Stimulated activated CD4-positive, alpha-beta T cell treated with anti-CD3 and anti-CD28 coated beads, TNF-alpha, amount 100 ng/mL, for 48 hours (primary cell): ENCODE measurements at places on chromosomes 13 and 19.

DNA sequence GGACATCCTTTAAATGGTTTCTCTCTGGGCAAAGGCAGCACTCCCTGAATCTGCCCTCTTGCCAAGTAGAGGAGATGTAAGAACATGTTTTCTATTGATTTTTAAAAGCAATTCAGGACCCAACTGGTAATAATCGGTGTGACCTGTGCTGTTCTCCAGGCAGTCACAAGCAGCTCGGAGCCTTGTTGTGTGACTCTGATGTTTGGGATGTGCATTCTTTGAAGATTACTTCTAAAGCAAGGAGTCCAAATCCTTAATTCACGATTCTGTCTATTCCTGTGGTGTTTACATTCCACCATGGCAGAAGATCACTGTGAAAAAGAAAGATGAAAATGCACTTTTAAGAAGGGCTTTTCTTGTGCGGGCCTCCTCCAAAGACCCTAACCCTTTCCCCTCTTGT is 122.3 kb upstream of the ZNF536 start:
- DNase-seq = no peak

DNA sequence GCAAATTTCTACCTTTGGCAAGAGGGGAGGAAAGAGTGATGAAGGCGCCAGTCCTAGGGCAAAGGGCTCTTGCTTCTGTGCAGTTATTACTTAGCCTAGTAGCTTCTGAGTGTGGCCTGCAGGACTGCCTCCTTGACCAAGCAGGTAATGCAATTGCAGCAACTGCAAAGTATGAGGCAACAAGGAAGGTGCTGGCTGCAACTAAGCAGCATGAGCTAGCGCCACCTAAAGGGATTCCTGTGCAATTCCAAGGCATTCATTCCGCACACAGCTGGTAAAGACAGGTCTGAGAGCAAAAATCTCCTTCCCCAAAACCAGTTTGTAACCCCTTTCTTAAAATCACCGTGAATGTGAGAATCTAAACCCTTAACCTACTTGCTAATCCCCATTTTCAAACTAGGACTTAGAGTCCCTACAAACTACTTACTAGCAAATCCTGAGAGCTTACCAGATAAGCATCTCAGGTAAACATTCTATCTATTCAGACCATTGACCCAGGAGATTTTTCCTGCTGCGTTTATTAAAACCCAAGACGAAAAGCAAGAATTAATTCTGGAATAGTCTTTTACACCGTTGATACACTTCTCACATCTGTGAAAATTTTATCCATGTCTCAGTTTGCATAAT is 62.9 kb downstream of the DCT start:
- no peak for DNase-seq

DNA sequence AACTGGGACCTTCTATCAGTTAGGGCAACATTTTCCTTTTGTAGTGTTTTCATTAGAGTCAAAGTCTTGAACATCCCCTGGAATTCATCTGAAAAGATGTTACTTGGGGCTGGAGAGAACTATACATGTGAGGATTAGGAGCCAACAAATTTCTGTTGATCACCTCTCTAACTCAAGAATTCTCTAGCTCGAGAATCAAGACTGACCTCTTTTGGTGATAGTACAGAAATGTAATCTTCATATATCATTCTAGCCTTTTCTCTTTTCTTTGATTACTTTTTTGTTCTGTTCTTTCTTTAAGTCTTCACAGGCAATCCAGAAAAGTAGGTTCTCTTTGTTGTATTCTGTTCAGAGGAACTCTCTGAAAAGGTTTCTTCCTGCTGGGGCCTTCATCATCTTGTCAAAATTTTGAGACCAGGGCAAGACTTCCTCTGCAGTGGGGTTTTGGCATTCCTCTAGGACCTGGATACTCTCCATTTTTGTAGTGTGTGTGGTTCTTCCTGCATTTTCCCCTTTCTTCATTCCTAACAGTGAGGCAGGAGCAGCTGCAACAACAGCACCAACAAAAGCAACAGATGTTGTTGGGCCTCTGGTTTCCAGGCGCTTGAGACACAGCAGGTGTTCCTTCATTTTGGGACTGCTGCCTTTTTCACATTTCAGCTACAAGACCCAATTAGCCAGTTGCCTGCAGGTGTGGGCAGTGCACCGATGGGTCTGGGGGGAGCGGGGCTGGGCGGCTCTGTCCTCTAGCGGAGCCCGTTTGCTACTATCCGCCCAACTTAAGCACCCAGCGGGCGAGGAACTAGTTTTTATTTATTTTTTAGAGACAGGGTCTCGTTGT is 26.2 kb downstream of the ELF1 start:
- no peak for DNase-seq

DNA sequence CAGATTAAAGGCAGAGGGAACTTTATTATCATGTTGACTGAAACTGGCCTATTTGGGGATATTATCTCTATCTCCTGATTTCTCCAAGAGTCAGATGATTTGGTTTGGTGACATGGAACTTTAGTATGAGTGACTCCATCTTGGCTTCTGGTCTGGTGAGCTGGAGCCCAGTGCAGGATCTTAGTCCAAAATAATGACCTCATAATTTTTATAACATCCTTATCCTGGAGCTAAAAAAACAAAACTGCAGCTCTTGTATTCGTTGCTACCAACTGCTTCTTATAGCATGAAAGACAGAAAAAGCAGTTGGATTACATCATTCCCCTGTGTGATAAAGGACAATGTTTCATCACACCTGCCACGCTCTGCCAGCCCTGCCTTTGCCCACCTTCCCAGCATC is 39.3 kb upstream of the RNF17 start:
- no peak for DNase-seq

GRCh38 chr19:57620673-57621348 is 6.8 kb downstream of the ZNF134 start:
- DNase-seq = no peak

- DNase-seq = no peak
Observed at GRCh38 chr13:28560612-28561011, 65.7 kb upstream of the FLT1 start.

DNA sequence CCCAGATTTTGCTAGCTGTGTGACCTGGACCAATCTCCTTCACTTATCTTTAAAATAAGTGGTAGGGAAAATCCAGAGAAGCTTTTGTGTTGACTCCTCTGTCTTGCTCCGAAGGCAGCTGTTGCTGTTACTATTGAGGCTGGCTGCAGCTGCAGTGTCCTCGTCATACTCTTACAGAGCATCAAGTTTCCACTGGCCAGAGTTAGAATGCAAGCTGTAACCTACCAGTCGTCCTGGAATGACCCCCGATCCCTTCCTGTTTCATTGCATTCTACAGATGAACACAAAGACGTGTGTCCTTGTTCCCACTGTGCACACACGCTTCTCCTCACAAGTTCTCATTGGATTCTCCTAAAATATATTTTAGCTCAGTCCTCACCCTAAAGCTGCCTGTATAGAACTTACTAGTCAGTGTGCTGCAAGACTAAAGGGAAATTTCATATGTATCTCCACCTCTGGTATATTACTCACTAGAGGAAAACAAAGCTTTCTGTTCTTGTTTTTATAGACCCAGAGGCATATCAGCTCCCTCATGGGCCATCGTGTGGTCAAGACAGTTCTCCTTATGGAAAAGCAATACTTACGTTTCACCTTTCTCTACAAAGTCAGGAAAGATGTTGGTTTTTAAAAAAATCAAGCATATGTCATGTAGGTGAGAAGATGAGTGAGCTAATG is 589.8 kb downstream of the LMO7 start:
- DNase-seq = no peak

- DNase-seq = no peak
Observed at GRCh38 chr13:94030415-94031119, 448.9 kb downstream of the DCT start.

GRCh38 chr13:39766464-39767158 is 111.1 kb downstream of the COG6 start:
- no peak for DNase-seq

GRCh38 chr13:75760131-75761021 is 124.2 kb downstream of the LMO7 start:
- no peak for DNase-seq

DNA sequence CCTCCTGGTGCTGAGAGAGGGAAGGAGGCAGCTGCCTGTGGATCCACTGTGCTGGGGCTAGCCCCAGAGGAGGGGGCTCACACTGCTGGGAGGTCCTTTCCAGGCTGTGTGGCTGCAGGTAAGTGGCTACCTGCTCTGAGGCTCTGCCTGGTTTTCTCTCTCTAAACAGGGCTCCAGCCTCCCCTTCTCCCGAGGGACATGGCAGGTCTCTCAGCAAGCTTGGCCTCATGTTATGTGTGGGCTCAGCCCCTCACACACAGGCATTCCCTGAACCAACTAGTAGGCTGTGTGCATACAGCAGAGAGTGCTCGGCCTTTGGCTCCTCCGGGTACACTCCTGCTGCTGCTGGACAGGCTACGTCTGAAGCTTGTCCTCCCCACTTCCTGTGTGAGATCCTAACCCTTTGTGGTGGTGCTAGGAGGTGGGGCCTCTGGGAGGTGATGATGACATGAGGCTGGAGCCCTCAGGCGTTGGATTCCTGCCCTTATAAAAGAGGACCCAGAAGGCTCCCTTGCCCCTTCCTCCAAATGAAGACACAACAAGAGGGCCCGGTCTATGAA is 4.2 kb downstream of the ZNF835 start:
- no peak for DNase-seq

DNA sequence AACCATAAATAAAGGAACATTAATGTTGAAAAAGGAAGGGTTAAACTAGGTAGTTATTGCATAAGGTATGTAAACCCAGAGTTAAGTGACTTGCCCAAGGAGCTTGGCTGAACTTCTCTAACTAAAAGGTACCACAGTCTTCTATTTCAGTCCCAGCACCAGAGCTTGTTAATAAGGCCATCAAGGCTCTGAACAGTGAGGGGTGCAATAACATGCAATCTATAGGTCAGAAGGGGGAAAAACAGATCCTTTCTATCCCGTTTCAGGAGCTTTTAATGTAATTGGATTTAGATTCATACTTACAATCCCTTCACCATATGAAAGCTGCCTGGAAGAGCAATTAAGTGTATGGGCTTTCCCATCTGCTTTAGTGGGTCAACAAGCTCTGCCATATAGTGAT is 441.5 kb upstream of the SPRY2 start:
- no peak for DNase-seq

GRCh38 chr13:96274046-96274445 is 184.1 kb downstream of the HS6ST3 start:
- DNase-seq = no peak

GRCh38 chr13:46160471-46161066 is 21.4 kb downstream of the LCP1 start:
- DNase-seq = no peak

DNA sequence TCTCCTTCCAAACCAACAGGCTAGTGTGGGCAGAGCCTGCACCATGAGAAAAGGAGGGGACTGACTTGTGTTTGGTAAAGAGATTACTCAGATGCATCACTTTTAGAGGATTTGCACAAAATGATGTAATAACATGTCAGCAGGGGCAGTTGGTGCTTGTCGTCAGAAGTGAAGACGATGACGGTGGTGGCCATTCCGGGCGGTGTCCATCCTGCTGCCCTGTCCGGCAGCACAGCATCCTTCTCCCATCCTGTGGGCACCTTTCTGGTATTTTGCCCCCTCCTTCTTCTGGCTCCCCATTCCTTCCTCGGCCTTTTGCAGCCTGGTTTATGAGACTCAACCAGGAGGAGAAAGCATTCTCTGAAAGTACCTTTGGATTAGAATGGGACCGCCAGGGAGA is 160.1 kb downstream of the TEX29 start:
- no peak for DNase-seq

- no peak for DNase-seq
Observed at GRCh38 chr13:67506407-67506806, 276.3 kb upstream of the PCDH9 start.

DNA sequence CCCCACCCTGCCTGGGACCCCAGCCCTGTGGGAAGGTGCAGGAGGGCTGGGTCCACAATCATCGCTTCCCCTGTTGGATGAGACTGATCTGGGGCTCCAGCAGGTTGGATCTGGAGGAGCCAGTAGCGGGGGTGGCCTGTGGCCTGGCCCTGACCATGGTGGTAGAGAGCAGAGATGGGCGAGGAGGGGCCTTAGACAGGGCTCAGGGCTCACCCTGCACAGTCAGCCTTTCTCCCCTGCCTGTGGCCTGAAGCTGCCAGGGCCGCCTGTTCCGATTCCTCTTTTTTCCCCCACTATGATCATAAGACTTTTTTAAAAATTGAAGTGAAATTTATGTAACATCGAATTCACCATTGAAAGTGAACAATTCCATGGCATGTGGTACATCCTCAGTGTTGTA is 18.2 kb downstream of the SIN3B start:
- no peak for DNase-seq

DNA sequence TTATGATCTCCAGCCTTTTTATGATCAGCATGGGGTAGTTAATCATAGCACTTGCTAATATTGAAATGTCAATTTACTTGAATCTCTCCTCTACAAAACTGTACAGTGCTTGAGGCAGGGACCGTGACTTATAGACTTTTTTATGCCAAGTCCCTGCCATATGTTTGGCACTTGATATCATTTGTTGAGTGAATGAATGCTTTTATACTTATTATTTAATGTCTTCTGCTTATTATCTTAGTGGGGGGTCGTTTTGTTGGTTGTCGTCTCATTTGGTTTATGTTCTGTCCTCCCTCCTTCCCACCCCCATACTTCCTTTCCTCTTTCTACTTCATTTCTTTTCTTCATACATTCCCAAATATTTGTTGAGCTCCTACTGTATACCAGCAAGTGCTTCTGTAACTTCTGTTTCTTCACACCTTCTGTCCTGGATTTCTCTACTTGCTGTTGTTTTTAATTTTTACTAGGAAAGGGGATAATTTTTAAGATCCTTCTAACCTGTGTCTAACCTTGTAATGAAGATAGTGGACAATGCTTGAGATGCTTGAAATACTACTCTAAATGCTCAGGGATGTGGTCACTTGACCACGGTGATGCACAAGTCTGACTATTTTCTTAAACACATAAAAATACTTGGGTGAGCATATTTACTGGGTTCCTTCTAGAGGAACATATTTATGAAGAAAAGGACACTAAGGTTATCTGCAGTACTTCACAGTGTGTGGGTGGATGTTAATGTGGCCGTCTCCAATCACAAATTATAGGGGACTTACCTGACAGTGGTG is 223.8 kb downstream of the TDRD3 start:
- no peak for DNase-seq

GRCh38 chr13:92719868-92720267 is 506.7 kb upstream of the GPC6 start:
- no peak for DNase-seq

DNA sequence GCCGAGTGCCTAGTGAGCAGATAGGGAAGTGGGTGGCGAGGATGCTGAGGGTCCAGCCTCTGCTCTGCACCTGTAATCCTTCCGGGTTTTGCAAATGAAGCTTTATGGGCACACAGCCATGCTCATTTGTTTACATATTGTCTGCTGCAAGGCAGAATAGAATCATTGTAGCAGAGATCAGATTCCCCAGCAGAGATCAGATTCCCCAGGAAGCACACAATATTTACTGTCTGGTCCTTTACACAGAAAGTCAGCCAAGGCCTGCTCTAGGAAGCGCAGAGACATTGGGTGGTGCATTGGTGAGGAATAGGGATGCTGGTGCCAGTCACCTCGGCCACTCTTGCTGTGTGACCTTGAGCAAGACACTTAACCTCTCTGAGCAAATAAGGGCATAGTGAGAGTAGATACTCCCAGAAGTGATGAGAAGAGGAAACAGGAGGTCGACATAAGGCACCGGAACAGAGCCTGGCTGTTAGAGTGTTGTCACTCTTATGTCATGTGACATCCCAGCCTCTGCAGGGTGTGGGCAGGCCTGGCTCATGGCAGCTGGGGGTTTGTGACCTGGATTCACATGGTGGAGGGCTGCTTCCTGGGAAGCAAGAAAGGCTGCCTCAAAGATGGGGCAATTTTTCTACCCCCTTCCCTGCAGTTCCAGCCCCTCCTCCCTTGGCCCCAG is 25.6 kb downstream of the CARM1 start:
- no peak for DNase-seq
